ENCODE measurements at places on chromosomes 16 and 17.

- DNase-seq: no peak
These were observed 14.6 kb downstream of the COTL1 start for GRCh38 chr16:84603140-84603816.

GRCh38 chr16:86930663-86931373 lies 352.5 kb downstream of the FOXL1 start:
- no peak for DNase-seq

GRCh38 chr17:489758-490329 lies 137.2 kb upstream of the RPH3AL start:
- DNase-seq: peak; percentile 33

DNA sequence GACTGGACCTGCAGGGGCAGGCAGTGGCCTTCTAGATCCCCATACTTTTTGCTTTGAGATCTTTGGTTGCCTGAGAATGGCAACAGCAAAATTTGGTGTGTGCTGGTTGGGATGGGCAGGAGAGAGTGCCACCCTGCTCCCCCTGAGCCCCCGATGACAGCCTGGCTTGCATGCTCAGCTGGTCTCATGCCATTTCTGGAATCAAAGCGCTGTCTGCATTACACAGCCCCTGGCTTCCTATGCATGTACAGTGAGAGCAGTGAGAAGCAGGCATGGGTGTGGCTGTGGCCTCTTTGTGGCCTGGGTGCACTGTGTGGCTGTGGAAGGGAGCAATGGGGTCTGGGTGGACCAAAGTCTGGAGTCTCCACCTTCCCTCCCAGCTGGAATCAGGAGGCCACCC lies 47.7 kb downstream of the NKD1 start:
- no peak for DNase-seq

DNA sequence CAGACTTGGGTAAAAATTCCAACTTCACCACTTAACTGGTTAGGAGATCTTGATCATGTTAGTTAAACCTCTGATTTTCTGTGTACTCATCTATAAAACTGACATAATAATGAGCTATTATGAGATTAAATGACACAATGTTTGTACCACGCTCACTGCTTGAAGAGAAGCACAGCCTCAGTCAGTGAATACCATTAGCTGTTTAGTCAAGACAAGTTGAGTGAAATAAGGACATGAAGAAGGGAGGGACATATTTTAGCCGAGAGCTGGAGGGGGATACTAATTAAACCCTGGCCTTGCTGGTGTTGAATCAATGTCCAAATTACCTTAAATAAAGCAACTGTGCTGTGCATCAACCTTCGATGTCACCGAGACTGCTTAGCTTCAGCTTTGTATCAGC lies 105.1 kb upstream of the TOX3 start:
- DNase-seq: no peak

DNA sequence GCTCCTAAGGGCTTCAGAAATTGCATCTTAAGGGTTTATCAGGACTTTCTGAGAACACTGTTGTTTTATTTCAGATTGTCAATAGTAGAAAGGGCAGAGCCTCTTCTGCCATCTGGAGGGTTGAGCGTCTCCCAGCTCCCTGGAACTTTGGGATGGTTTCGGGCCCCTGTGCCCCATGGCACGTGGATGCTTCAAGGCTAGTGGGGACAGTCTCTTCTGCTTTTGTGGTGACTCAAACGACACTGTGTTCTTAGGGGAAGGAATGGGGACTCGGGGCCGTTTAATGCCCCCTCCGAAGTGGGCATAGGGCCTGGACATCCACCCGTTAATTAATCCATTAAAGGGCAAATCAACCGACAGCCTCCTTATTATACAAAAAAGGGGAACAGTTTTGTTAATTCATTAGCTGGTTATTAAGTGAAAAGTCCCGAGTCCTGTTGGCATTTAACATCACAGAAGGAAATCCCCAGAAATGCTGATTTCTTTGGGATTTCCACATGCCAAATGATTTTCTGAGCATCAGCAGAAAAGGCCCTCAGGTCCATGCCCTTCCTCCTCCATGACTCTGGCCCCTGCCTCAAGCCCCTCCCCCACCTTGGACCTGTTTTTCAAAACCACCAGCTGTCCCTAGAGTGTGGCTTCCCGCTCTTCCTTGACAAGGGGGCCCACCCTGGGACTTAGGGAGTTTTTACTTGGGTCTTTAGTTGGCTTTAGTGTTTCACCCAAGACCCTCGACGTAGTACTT lies 68.7 kb downstream of the ARSG start:
- DNase-seq: no peak

GRCh38 chr17:79997011-79997660 lies 38.5 kb downstream of the TBC1D16 start:
- DNase-seq: no peak

DNA sequence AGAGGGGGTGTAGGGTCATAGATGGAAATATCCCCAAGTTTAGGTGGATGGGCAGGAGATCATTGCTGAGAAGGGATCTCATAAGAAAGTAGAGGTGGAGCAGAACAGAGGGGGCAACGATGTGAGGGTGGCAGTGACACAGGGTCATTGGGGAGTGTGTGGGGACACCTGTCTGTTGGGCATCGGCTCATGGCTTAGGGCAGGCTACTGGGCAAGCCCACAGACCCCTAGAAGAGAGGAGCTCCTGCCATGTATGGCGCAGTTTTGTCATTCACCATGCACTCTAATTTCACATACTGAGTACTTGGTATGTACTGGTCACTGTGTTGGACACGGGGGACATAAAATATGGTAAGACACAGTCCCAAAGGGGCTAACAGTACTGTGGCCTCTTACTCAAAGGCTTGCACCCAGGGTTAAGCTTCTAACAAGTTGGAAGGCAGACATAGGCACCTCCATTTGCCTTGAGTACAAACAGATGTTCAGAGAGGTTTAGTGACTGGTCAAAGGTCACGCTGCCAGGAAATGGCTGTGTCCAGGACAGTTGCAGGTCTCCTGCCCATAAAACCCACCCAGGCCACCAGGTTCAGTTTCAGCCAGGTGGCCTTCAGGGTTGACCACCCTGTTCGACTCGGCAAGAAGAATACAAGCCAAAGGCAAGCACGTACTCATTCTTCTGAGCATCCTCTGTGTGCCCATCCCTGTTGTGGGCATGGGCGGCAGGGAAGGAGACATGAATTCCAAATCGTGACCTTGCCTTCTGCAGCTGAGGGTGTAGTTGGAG lies 580.2 kb downstream of the KCNJ18 start:
- no peak for DNase-seq

GRCh38 chr17:3613124-3613523 lies 3.9 kb upstream of the TRPV1 start:
- no peak for DNase-seq

DNA sequence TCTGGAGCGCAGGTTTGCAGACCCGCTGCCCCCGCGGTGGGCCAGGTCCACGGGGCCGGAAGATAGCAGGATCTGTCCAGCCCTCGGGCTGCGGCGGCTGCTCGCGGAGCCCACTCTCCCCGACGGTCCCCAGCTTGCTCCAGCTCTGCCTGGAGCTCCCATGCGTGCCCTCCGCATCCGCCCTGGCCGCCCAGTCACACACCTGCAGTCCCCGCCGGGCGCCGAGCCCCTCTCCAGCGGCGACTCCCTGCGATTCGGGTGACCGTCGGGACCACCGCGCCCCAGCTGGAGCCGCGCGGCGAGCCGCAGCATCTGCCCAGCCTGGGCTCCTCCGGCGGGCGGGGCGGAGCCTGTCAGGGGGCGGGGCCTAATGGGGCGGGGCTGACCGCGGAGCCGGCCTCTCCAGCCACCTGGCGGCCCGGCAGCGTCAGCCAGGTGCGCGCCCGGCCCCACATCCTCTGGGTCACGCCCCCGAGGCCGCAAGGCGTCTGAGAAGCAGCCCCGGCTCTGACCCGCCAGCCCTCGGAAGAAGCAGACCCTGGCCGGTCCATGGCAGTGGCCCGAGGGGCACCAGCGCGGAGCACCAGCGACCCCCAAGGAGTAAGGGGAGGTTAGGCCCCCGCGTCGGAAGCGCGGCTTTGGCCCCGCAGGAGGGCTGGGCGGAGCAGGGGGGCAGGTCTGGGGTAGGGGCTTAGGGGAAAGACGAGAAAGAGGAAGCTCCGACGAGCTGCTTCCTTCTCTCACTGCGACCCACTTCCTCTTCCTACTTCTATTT lies at the start of gene PIK3R5:
TSS of gene PIK3R5 (minus strand) at position 314 of the 775 bp plus-strand sequence. CDS start 54,213 bp downstream, outside the sequence.
- no peak for DNase-seq

DNA sequence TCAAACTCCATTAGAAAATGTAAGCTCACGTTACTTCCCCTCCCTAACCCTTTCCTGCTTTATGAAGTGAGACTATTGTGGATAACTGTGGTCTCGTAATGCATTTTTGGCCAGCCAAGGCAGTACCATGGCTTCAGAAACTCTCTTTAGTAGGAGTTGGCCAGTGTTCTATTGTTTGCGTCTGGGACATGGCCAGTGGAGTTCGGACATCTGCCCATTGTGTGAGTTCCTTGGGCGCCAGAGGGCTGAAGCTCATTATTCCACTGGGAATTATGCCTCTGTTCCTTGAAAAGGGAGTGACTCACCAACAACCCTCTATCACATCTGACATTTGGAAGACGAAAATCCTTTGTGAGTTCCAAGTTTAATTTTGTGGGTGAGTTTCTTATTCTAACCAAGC lies 319.5 kb upstream of the SOX9 start:
- DNase-seq: no peak

GRCh38 chr16:4703906-4704305 lies 10.5 kb downstream of the NUDT16L1 start:
- DNase-seq: no peak

- no peak for DNase-seq
These were observed 3.7 kb upstream of the USP32 start for GRCh38 chr17:60395508-60396065.

GRCh38 chr17:42078396-42079043 lies 19.8 kb downstream of the ZNF385C start:
- no peak for DNase-seq

DNA sequence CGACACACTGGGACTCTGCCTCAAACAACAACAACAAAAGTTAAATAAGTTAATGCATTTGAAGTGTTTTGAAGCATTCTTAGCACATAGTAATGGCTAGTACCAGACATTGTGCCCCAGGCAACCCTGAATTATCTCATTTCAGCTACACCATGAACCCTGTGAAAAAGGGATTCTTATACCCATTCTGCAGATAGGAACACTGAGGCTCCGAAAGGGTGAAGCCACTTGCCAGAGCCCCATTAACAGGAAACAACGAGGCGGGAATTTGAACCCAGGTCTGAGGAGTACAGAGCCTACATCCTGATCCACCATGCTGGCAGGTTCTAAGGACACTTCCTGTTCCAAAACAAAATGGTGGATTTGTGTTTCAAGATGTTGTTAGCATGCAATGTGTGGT lies 9.2 kb downstream of the GPR139 start:
- no peak for DNase-seq

DNA sequence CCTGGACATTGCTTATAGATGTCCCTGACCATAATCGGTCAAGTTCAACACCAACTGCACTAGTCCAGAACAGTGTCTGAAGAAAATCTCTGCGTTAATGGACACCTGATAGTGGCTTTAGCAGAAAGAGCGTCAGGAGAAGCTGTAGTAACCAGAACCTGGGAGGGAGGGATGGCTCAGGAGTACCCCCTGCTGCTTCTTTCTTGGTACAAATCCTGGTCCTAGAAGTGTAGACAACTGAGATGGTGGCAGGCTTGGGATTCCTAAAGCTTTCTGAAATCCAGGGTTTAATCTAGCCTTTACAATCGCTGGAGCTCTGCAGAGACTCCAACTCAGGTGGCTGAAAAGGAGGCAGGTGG lies 5.4 kb downstream of the MAP3K14 start:
- DNase-seq: no peak

- no peak for DNase-seq
These were observed 10.8 kb upstream of the ITGA3 start for GRCh38 chr17:50045154-50045553.

- DNase-seq: no peak
These were observed 41.0 kb downstream of the SLC7A5 start for GRCh38 chr16:87828071-87828906.

DNA sequence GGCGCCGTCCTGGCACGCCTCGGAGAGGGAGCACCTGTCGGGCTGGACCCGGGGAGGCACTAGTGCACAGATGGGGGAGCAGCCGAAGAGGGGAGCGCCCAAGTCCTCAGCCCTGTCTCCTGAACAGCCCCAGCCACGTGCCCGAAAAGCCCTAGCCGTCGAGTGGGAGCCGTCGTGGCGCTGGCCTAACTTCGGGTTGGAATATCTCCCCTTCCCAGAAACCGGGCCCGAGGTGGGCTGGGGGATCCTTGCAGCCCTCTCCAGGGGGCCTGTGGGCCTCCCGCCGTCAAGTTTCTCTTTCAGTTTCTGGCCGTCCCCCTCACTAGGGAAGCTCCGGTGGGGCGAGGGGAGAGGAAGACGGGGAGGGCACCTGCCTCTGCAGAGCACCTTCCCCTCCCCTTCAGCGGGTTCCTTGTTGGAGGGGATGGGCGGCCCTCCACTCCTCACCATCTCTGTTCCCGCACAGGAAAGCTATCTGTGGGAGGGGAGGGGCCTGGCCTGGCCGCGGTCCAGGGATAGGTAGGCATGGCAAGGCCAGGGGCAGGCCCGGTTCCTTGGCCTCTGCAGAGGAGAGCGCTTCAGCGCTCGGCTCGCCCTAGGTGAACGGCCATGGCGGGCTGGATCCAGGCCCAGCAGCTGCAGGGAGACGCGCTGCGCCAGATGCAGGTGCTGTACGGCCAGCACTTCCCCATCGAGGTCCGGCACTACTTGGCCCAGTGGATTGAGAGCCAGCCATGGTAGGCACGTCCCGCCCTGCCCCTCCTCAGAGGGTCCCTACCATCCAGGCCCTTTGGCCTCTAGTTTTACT lies 709 bp downstream of the STAT5A start:
- no peak for DNase-seq

DNA sequence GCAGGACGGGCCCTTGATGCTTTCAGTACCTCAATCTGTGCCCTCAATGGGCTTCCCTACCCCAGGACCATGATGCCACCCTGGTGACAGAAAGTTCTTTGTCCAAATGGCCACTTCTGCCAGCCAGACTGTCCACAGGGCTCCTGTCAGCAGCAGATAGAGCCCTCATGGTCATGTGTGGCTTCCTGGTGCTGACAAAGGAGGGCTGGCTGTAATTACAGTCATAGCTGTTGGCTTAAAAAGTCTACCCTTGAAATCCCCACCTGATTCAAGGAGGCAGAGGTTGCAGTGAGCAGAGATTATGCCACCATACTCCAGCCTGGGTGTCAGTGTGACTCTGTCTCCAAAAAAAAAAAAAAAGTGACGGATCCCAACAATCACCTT lies 3.3 kb downstream of the TRPV2 start:
- no peak for DNase-seq

- DNase-seq: no peak
These were observed 1.2 kb downstream of the HYDIN start for GRCh38 chr16:71229344-71229743.

DNA sequence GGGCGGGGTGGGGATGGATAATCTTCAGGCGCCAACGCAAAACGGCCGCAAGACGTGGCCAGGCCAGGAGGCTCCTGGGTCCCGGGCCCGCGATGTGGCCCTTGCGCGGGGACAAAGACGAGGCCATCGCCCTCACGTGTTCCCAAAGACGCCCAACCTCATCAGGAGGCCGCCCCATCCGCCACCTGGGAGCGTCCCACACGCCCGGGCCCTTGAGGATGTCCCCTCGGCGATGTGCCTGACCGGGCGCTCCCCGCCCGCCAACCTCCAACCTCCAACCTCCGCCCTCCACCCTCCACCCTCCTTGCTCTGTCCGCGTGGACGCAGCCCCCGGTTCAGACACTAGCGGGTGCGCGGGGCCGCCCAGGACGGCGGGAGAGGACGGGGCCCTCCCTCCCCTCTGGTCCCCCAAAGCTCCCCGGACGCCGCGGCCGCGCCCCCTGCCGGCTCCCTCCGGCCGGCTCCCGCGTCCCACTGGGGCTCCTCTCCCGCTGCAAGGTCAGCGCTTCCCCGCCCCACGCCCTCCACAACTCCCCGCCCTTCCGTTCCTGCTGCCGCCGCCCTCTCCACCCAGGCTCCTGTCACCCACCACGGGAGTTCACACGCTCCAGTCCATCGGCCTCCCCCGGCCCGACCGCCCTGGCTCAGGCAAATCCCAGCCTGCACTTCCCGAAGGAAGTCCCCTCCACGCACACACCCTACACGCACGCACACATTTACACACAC lies 250.8 kb upstream of the RPL38 start:
- no peak for DNase-seq

All from cerebellar cortex (tissue), 1 donor.